ENCODE measurements at places on chromosomes 1 and 21.
A peak's percentile ranks its signal among the peaks of the same experiment; 100 is the strongest.

GRCh38 chr1:164838786-164839185 is 279.8 kb downstream of the PBX1 start:
- no peak for DNase-seq

- no peak for DNase-seq
These were observed 2.9 kb downstream of the MPL start for GRCh38 chr1:43340559-43340958.

DNA sequence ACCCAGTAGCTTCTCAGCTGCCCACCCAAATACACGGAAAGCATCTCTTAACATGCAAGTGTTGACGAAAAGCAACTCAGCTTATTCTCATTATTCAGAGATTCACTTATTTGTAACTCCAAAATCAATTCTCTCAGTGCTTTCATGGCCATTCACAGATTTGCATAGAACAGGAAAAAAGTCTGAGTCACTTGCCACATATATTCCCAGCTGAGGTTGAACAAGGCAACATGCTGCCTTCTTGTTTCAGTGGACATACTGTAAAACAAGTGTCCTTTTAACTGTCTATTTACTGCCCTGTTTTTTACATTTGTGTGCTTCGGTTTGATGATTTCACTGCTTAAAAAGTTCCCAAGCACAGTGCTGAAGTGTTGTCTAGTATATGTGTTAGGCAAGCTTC is 273.0 kb downstream of the LTN1 start:
- no peak for DNase-seq

GRCh38 chr21:17828223-17828622 is 9.1 kb upstream of the C21orf91 start:
- peak; percentile 22 for DNase-seq

DNA sequence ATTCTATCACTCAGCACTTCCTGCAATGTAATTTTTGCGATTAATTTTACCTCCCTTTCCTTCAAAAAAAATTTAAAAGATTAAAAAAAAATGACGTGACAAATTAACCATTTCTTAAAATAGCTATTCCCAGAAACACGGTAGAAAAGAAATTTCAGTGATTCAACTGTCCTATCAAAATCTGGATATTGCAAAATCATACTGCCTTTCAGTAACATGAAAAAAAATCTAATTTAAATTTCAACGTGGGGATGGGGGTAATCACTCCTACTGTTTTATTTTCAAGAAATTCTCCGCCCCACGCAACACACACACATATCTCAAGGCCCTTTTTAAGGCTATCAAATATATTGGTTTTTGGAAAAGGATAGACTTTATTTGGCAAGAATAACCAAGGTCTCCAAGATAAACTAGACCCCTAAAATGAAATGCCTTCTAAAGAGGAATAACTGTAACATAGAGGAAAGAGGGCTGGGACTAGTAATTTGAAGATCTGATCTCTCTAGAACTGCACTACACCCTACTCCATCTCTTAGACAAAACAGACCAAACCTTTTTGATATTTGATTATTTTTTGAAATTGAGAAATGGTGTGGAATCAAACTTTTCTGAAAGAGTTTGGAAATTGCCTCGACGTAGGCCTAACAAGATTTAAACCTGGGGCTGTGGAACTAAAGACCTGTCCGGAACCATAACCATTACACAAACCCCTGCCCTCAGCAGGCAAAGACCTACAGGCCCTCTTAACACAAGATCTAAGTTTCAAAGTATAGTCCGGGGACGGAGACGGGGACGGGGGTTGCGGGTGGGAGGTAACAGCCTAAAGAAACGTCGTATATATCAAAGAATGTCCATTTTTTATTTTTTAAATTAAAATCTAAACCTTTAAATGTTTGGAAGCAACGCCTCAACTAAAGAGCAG is 941 bp downstream of the ARNT start:
- DNase-seq = no peak

- DNase-seq = no peak
These were observed 7.1 kb upstream of the TMEM61 start for GRCh38 chr1:54973205-54973921.

GRCh38 chr1:150976879-150977694 is 2.5 kb upstream of the CERS2 start:
- DNase-seq = no peak

DNA sequence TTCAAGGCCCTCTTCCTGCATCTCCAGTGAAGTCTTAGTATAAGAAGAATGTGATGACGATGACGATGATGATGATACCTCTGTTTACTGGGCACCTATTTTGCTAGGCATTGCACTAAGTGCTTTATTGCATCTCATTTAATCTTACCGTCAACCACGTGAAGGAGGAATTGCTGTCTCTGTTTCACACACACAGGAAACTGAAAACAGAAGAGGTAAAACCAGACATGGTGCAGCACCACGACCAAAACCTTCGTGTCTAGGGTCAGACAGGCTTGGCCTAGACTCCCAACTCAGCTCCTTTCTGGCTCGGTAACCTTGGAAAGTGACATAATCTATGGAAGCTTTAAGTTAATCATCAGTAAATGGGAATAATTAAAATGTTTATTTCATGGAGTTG is 20.7 kb upstream of the KCNA2 start:
- DNase-seq = no peak

- no peak for DNase-seq
These were observed 20.6 kb upstream of the PPM1J start for GRCh38 chr1:112735752-112736151.

DNA sequence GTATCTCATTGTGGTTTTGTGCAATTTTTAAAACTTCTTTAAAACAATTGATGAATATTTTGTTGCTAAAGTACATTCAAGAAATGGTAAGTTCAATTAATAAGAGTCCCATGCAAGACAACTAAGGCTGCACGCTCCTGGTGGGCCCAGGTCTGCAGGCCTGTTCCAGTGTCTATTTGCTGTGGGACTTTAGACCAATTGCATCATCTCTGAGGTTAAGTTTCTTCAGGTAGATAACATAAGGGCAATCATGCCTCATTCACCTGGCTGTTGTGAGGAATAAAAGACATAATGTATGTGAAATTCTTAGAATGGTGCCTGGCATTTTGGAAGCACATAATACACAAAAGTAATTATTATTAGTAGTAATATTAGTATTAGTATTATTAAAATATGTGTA is 82.9 kb downstream of the SLC25A24 start:
- DNase-seq = no peak

DNA sequence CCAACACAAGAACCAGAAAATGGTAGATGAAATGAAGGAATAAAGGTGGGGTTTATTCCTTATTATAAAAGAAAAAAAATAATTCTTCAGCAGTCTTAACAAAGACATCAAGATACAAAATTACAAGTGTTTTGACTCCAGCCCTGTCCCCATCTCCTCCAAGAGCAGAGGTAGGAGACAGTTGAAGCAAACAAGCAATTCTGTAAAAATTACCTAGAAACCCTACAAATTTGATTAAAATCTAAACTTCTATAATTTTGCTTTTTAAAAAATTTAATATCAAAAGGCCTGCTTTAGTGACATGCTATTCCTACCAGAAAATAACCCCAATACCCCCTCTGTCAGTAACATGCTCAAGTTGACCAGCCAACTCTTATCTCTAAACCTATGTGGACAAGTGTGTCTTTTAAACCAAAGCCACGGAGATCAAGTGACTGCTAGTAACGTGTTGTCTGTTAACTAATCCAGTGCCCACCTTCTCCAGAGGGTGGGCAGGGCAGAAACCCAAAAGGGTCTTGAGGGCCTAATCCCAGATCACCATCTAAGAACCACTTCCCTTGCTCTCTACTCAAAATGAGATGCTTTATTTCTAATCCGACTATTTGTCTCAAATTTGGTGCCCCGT is 8.4 kb downstream of the GLUL start:
- DNase-seq = no peak

- no peak for DNase-seq
These were observed 19.2 kb downstream of the SLC19A2 start for GRCh38 chr1:169466259-169467230.

DNA sequence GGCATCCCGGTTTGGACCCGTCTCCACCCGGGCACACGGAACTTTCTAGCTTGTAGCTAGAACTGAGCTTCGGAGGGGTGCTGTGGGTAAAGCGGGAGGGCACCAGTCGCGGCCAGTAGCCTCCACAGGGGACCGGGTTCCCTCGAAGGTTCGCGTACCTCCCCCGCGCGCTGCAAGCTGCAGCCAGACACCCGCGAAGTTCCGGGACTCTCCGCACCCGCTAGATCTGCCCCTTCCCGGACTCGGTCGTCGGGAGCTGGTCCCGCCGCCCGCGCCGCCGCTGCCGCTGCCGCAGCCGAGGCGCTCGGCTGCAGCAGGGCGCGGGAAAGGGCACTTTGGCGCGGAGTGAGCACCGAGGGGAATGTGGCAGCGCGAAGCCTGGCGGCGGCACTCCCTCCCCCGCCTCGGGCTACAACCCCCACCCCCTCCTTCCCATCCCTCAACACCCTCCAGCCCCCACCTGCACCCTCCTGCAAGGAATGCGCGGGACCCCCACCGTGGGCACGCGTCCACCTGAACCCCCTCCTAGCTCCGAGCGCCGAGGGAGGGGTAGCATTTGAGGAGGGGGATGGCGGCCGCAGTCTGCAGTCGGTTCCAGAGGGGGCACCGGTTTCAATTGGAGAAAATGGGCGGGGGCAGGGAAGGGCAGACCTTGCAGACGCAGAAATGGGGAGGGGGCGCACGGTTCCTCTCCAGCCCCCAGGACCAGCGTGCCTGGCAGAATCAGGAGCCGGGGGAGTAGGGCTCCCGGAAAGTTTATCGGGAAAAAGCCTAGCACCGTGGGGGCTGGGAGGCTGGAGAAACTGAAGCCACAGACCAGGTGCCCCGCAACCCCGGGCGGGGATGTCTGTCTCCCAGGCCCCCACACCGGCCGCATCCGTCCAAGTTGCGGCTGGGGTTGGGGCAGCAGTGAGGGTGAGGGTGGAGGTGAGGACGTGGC is 968 bp downstream of the CSMD2 start:
- DNase-seq = no peak

GRCh38 chr1:45863218-45863617 is 59.8 kb downstream of the MAST2 start:
- no peak for DNase-seq

DNA sequence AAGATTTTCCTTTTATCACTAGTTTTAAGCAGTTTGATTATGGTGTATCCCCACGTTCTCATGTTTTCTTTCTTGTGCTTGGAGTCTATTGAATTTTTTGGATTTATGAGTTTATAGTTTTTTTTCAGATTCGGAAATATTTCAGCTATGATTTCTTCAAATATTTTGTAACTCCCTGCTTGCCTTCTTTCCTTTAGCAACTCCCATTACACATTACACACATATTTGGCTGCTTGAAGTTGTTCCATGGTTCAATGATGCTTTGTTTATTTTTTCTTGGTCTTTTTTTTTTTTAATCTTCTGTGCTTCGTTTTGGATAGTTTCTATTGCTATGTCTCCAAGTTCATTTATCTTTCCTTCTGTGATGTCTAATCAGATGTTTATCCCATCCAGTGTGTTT is 48.5 kb upstream of the WARS2 start:
- DNase-seq = peak; percentile 54

GRCh38 chr1:54425152-54425584 is 19.0 kb upstream of the SSBP3 start:
- DNase-seq = no peak

DNA sequence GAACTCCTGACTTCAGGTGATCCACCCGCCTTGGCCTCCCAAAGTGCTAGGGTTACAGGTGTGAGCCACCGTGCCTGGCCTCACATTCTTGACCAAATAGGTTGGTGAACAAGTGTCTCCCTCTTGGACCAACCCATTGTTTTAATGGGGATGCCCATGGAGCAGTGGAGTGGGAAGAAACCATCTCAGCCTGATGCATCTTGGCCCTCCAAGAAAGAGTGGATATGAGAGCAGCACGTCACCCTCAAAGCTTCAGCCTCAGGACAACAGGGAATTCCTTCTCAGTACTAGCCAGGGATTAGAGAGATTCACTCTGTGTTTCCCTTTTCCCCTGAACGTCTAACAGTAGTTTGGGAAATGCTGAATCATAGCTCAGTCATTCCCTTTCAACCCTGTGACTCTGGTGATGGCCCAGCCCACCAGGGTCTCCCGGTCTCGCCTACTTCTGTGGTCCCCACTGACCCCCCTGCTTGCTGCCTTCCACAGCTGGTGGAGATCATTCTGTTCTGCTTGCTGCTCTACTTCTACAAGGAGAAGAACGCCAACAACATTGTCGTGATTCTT is 37.4 kb downstream of the NIPAL3 start:
- DNase-seq = no peak

Data from AG09319 (cell line).